ENCODE measurements at places on chromosomes 4 and X.

GRCh38 chr4:148914734-148915133 lies 472.5 kb upstream of the NR3C2 start:
- DNase-seq, result no peak

DNA sequence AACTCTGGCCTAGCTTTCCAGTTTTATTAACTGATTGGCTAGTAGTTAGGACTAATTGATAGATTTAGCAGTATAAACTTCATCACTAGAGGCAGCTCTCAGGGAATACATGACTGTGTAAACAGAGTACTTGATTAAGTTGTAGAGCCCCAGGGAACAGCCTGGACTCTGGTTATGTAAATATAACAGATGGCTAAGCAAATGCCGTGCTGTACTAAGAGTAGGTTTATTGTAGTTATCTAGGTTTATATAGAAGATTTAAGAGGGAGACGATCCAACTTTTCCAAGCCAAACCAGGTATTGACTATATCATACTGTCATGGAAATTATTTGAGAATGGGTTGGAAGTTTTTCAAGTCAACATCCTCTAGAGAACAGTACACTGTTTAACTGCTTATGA lies 463.4 kb upstream of the GRID2 start:
- DNase-seq, result no peak

DNA sequence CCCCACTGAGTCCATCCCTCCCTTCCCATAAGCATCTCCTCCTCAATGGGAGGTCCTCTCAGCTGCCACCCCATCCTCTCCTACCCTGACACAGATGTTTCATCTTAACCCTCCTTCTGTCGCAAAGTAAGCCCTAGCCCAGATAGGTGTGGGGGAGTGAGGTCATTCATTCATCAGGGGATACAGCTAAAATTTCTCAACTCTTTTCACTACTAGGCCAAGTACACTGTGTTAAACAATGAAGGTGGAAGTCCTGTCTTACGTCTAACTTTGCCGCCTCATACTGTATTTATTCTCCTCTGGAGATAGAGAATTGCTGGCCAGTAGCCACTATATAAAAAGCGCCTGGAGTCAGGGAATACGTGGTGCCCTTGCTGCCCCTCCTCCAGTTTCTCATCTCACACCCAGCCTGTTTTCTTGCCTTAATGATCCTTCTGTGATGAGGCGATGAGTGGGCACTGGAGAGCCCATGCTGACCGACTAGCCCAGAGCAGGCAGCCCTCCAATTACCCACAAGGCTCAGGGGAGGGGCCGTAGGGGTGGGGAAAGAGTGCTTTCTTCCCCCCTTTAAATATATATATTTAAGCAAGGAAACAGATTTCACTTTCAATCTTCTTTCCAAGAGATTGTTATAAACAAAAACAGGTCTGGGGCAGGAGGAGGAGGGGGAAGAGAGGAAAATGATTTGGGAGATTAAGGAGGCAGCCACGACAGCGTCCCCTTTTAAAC lies 149.5 kb downstream of the PJA1 start:
- DNase-seq, result no peak

DNA sequence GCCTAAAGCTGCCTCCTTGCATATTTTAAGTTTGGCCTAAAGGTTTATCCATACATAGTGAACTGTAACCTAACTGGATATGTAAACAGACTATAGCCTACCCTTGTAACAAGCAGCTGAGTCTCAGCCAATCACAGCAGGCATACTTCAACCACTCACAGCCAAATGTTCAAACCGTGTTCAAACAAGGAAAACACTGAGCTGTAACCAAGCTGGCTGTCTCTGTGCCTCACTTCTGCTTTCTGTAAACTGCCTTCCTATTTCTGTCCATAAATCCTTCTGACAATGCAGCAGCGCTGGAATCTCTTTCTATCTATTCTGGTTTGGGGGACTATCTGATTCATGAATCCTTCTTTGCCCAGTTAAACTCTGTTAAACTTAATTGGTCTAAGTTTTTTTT lies 16.4 kb downstream of the DSPP start:
- no peak for DNase-seq

GRCh38 chr4:169120624-169121023 lies 110.6 kb upstream of the CBR4 start:
- DNase-seq, result no peak

Measured in HFF-Myc (cell line).